Right hindlimb (tissue), 1 donor: ENCODE measurements at places on chromosomes 16 and 17.

GRCh38 chr17:56203430-56203829, 50.2 kb downstream of the ANKFN1 start:
- no peak for DNase-seq

GRCh38 chr17:48993305-48993704, 3.9 kb upstream of the IGF2BP1 start:
- DNase-seq: no peak

- peak; percentile 89 for DNase-seq
Measured at GRCh38 chr17:38676706-38677504, 2.1 kb upstream of the EPOP start.

DNA sequence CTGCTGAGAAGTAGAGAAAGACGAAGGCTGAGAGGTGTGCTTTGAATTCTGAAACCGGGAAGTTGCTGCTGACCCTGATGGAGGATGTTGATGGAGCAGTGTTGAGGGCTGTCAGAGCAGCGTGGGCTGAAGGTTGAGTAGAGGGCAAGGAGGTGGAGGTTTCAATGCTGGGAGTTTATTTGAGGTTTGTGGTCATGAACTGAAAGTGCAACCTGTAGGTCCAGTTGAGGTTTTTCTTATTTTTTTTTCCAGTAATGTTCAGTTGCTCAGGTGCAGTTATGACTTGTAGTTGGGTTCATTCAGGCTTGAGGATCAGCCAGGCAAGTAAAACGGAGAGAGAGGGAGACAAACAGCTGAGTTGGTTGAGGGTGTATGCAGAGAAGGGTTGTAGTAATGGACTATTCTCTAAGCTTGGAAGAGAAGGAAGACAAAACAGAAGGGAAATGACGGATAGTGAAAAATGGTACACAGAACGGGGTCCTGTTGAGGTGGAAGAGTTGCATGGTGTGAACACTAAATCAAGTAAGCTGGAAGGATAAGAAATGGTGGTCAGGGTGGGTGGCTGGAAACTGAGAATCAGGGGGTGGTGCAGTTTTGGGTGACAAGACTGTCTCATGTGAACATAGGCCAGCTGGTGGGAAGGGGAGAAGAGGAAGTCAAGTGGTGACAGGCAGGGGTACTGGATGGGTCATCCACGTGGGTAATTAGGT, 8.7 kb upstream of the UBE2G1 start:
- DNase-seq: no peak

- no peak for DNase-seq
Measured at GRCh38 chr16:89113152-89113547, 19.5 kb downstream of the ACSF3 start.

DNA sequence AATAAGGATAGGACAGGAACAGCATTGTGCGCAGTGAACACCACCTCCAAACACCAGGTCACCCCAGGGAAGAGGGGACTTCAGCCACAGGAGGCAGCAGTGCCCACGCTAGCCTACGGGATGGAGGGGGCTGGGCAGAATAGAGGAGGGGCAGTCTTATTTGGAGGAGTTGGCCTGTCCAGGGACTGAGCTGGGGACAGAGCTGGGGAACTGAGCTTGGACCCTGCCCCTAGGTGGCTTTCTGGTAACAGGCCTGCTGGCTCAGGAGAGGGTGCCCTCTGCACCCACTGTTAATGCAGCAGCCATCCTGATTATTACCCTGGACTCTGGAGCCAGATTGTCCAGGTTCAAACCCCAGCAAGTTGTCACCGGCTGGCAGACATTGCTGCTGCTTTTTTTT, 9.3 kb downstream of the CCDC102A start:
- no peak for DNase-seq

GRCh38 chr16:83946781-83947566, 6.1 kb upstream of the OSGIN1 start:
- no peak for DNase-seq
